ENCODE measurements at places on chromosomes 12 and 14.
A peak's percentile ranks its signal among the peaks of the same experiment; 100 is the strongest.

GRCh38 chr14:101582294-101582693 is 21.0 kb downstream of the DIO3 start:
- no peak for DNase-seq

DNA sequence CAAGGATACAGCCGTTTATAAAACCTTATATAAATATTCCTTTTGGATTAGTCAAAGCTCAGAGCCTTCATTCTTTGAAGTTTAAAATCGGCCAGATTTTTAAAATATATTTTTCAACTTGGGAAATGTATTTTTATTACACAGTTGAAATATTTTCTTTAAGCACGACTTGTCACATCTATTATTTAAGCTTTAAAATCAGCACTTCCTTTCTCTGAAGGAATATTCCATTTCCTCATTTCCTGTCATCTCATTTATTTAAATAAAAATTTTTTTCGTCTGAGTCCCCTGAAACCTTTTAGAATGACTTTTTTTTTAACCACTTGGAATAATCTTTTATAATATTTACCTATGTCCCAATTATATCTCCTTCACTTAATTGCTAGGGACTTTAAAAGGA is 107.5 kb upstream of the PDE3A start:
- no peak for DNase-seq

GRCh38 chr14:102826161-102826560 is 48.9 kb downstream of the TRAF3 start:
- no peak for DNase-seq

DNA sequence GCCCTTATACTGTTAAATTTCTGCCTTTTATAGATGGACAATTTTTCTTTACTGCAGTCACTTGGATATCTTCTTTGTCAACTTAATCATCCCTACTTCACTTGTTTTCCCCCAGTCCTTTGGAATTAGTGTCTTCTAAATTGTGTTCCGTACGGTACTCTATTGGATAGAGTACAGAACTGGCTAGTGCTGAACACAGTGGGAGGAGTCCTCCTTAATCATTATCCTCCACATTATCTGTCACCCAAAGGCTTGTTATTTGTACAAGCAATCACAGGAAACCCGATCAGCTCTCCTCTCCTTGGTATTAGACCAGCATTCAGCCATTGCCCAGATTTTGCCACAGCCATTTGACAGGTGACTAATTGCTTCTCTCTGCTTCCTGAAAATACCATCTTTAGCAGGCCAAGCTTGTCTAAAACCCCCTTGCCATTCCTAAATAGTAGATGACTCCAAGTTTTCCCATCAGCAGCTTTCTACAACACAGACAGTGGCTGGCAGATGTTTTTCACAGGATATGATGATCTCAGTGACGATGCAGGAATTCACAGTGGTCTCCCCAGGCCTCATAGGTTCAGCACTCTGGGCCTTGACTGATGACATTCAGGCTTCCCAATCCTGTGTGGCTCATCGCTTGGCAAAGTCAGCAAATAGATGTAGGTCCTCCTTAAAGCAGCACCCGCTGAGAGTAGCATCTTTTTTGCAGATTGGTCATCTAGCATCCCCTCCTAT is 216.0 kb upstream of the RGS6 start:
- no peak for DNase-seq

- no peak for DNase-seq
Observed at GRCh38 chr12:51666696-51667095, 75.7 kb downstream of the SCN8A start.

- DNase-seq = peak; percentile 4
Observed at GRCh38 chr12:83827860-83828259, 1084.7 kb downstream of the SLC6A15 start.

- no peak for DNase-seq
Observed at GRCh38 chr12:120941846-120942405, 36.4 kb upstream of the HNF1A start.

GRCh38 chr14:61527325-61528100 is 167.8 kb upstream of the HIF1A start:
- DNase-seq = no peak

DNA sequence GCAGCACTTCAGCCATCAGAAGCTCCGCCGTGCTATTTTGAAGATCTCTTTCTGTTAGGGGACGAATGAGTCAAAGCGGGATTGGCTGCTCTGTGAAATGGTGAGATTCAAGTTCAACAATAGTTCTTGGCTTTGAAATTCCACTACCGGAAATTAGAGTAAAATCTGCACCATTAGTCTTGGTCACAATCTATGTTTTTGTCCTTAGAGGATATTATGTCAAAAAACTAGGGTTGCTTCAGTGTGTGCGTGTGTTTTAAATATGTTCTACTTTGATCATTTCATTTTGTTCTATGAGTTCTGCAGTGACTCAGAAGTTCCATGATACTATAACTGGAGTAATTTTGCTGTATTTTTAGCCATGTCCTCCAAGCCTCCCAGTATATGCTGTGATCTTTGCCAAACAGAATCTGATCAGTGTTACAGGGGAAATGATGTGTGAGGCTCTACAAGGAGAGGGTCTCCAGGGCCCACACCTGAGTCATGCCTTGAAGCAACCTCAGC is 22.6 kb downstream of the GPHB5 start:
- DNase-seq = no peak

DNA sequence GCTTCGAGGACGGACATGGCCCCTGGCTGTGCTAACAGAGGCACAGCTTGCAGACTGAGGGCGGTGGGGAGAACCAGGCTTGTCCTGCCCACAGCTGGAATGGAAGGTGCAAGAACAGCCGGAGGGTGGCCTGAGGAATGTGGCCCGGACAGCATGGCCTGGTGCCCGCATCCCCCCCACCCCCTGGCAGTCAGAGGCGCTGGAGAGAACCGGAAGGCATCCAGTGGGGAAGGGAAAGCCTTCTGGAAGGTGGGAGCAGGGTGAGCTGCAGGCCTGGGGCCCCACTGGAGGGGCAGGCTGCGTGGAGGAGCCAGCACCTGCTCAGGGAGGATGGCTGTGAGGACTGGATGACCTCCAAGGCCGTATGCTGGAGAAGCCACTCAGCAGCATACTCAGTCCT is 8.1 kb upstream of the CYP46A1 start:
- DNase-seq = no peak

- DNase-seq = no peak
Observed at GRCh38 chr12:24582954-24583601, 365.8 kb downstream of the BCAT1 start.

- no peak for DNase-seq
Observed at GRCh38 chr12:113070117-113070906, 13.8 kb downstream of the DTX1 start.

DNA sequence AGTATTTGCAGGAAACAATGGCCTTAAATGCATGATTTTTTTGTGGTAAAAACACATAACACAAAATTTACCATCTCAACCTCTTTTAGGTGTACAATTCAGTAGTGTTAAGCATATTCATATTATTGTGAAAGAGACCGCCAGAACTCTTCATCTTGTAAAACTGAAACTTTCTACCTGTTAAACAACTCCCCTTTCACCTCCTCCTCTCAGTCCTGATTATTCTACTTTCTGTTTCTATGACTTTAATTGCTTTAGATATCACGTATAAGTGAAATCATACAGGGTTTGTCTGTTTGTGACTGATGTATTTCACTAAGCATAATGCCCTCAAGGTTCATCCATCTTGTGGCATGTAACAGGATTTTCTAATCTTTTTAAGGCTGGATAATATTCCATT is 353.4 kb downstream of the ADAMTS20 start:
- DNase-seq = no peak

DNA sequence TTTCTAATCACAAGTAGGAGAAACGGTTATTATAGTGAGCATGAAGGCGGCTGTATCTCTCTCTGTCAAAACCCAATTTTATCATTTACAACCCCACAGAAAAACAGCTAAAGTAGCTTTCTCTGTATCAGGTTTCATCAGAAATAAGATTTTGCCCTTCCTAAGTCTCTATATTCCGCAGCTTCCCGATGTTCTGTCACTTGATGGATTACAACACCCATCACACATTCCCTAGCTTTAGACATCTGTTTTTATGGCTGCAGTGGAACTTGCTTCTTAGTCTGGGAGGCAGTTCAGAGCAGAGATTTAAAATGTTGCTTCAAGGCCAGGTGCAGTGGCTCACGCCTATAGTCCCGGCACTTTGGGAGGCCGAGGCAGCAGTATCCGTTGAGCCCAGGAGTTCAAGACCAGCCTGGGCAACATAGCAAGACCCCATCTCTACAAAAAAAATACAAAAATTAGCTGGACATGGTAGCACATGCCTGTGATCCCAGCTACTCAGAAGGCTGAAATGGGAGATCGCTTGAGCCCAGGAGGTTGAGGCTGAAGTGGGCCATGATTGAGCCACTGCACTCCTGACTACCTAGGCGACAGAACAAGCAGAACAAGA is 27.6 kb upstream of the FOXN3 start:
- DNase-seq = no peak

DNA sequence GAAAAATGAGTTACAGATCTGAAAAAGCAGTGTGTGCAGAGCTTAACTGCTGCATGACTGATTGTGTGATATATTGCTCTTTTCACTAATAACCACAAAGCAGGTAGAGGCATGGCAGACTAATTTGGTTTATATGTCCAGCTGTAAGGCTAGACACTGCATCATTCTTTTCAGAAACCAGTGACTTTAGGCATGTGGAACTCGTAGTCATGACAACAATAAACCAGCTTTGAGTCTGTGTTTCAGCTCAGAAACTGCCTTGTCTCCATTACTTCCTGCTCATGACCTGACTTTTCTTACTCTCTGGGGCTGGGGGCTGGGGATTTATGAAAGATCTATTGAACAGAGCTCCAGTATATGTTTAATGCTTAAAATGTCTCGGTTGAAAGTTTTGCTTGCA is 146.8 kb upstream of the LRIG3 start:
- peak; percentile 28 for DNase-seq

- no peak for DNase-seq
Observed at GRCh38 chr12:2643576-2644135, 151.1 kb upstream of the FKBP4 start.

DNA sequence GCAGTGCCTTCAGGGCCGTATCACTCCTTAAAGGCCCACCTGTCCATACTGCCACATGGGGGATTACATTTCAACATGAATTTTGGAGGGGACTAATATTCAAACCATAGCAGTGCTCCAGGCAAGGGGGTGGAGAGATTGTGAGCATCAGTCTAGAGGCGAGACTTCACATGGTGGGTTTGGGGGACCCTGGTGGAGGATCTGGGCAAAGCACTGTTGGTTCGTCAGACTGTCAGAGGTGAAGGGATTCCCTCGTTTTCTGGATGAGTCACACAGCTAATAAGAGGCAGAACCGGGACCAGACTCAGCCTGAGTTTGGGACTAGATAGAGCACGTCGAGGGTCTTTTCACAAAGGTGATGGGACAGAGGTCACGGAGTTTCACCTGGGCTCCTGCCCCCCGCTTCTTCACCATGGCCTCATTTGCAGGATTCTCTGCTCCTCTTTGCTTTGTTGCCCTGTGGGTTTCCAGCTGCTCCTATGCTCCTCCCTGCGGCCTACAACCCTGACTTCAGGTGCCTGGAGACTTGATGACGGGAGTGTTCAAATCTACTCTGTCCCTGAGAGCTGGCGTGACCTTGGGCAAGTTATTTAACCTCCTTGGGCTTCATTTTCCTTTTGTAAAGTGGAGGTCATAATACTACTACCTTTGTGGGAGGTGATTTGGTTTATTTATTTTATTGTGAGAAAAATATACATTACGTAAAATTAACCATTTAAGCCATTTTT is 41.5 kb downstream of the TEAD4 start:
- no peak for DNase-seq

- DNase-seq = no peak
Observed at GRCh38 chr12:130253866-130254265, 83.8 kb upstream of the PIWIL1 start.

- peak; percentile 4 for DNase-seq
Observed at GRCh38 chr12:41521872-41522379, 333.8 kb downstream of the PDZRN4 start.

- DNase-seq = no peak
Observed at GRCh38 chr12:101607894-101608293, 13.1 kb downstream of the MYBPC1 start.

- no peak for DNase-seq
Observed at GRCh38 chr12:12121061-12121460, 50.3 kb downstream of the BCL2L14 start.

DNA sequence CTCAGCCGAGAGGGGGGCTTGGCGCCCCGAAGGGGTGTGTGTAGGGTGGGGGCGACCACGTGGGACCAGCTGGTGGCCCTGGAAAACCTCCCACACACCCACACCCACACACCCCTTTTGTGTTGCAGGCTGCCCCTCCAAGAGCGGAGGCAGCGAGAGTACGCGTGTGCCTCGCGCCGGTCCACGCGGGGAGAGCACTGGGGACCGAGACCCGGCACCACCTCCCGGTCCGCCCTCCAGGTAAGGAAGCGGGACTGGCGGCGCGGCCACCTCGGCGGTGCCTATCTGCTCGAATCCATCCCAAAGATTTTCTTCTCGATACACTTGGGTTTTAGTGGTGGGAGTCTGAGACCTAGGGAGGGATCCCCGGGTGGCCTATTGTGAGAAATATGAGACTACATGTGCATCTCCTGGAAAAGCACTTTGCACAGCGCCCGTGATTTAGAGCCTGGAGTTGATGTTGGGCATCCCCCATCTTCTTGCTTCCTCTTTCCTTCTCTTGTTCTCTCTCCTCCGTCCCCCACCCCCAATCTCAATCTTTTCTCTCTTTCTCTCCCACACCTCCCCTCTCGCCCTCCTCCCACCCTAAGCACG is 393 bp downstream of the SYT1 start:
- DNase-seq = no peak

DNA sequence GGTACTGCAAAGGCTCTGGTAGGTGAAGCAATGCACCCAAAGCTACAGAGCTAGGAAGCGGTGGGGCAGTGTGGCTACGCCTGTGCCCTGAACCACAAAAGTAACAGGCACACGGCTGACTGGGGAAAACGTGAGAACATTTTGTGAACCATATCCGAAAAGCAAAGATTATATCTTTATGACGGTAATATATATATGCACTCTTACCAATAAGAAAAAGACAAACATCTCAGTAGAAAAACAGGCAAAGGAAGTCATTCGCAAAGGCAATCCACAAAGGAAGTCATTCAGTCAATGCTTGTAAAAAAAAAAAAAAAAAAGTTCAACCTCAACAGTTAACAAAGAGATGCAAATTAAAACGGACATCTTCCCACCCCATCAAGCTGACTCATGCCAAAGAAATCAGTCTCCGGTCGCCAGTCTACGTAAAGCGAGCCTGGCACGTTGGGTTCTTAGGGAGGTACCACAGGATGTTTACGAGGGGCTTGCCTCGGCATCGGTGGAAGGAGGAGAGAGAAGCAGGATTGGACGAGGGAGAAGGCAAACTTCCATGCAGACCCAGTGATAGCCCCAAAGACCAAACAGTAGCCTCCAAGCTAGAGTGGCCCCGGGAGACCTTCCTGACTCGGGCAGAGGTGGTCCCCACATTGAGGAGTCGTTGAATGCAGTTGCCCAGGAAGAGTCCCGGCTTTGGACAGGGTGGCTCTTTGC is 39.4 kb upstream of the PPP2R5C start:
- no peak for DNase-seq

- DNase-seq = peak; percentile 89
Observed at GRCh38 chr12:32399370-32400113, at the start of gene FGD4. Gene FGD4, plus strand, starts transcription at chr12:32399558.

DNA sequence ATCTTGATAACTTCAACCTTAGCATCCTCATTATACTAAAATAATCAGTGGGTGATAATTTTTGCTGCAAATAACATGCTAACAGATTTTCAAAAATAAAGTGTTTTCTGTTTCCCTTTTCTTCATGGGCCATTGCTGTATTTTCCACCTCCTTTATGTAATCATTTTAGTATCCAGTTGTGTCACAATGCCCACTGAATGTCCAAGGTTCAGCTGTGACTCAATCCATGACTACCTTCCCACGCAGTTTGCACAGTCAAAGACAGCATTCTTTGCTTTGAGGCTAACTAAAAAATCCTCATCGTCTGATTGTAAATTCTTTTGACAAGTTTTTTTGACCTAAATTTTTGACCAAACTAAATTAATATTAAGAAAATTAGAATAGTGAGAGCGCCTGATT is 474.1 kb downstream of the FLRT2 start:
- no peak for DNase-seq

All from RPMI8226 (cell line).